ENCODE measurements at places on chromosomes 5 and 9.

GRCh38 chr9:84815554-84815953, 146.0 kb downstream of the NTRK2 start:
- DNase-seq, result no peak

- peak; percentile 55 for DNase-seq
These were observed at the start of gene ADAM19 for GRCh38 chr5:157575381-157576020. Gene ADAM19 (minus strand): TSS chr5:157575775. CDS start chr5:157575696, 79 bp downstream.

DNA sequence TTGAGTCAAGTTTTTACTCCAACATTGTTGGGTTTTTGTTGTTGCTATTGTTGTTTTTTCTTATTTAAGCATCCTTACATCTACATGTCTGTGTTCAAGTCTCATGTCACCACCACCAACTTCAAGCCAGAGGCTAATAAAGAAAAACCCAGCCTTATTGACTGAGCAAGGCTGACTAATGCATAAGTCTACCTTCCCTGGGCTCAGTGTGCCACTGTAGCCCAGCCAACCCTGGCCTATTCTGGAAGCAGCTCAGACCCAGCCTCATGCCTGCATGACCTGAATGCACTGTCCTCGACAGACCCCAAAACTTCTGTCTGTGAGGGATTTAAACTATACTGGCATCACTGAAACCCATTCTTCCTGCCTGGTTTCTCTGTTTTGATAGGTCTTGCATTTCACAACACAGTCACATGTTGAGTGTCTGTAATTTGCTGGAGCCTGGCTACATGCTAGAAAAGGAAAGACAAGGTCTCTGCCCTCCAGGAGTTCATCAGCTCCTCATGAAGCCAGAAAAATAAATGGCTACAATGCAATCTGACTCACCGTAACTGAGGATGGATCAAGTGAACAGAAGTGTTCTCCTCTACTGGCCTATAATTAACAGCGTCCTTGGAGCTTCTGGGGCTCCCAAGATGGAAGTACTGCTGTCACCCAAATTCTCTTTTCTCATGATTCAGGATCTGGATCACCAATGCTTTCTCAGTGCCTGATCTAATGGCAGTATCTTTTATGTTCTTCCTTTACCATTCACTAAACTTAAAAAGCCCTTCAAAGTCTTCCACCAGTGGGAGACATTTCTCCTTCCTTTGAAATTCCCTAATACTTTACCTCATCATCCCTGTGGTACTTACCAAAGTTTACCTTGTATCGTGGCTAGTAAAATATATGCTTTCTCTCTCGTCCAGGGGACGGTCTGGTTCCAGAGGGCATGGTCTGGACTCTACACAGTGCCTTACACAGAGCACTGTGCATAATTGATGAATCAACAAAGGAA, 103.9 kb upstream of the IFNE start:
- DNase-seq, result no peak

DNA sequence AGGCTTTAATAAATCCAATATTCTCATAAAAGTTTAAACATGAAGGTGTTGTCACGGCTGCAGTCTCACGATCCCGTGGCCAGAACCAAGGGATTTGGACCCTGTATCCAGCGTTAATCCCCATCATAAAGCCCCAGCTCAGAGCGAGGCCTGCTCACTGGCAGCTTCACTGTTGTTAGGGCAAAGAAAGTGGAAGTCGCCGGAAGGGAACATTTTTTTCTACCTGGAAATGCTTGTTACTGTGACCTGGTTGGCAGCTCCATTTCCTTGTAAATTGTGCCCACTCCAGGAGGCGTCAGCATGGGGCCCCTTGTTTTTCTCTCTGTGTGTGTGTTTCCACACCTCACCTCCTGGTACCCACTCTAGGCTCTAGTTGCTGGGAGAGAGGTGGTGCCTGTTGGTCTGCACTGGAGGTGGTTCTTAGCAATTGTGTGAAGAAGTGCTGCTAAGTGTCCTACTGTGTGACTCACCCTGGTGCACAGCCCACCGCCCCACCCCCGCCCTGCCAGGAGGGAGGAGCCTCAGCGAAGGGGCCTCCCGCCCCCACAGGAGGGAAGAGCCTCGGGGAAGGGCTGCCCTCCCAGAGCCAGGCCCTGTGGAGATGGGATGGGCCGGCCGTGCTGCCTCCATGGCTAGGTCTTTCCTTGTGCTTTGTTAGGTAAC, 105.1 kb downstream of the EHMT1 start:
- no peak for DNase-seq

DNA sequence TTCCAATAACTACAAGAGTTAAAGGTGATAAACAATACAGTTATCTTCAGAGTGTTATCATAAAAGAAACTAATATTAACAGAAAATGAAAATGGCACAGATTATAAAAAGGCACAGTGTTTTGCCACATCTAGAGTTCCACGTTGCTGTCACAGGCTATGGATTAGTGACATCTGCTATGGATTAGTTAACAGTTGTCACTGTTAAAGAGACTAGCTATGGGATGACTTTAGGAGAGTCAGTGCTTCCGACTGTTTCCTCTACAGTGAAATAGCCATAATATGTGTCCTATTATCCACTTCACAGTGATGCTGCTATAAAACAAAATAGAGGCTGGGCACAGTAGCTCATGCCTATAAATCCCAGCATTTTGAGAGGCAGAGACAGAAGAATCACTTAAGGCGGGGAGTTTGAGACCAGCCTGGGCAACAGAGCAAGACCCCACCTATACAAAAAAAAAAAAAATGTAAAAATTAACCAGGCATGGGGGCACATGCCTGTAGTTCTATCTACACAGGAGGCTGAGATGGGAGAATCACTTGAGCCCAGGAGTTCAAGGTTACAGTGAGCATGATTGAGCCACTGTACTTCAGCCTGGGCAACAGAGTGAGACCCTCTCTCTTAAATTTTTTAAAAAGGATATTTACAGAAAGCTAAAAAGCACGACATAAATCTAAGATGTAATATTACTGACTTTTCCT, 19.7 kb downstream of the MAPKAP1 start:
- no peak for DNase-seq

- no peak for DNase-seq
These were observed 1.4 kb downstream of the ERGIC1 start for GRCh38 chr5:172835290-172835993.

- DNase-seq, result no peak
These were observed 174.2 kb downstream of the TMEM161B start for GRCh38 chr5:88094403-88094802.

DNA sequence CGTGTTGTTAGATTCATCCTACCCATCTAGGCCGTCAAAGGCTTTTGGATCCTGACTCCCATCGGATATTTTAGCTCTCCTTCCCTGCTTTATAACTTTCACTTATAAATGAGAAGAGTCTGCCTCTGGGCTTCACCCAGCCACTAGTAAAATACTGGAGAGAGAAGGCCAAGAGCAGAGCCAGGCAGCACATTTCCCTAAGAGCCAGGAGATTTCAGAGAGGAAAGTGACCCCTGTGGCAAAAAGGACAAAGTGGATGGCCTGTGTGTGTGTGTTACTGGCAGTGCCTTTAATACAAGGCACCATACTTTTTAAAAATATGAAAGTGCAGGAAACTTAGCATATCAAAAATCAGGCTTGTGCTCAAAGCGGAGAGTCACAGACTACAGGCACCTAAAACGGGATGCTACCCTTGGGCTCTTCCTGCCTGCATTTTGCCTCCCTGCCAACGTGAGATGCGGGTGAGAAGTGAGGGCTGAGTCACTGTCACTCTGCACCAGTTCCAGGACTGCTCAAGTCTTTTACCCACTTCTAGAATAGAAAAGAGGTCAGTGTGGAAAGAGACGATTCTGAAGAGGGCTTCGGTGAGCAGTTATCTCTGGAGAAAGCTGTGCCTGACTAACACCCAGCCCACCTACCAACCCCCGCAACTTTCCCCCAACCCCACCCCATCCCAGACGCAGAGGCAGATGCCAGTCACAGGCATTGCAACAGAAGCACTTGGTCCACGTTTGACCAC, 15.9 kb downstream of the NFIL3 start:
- DNase-seq, result no peak

GRCh38 chr5:109762821-109763220, 73.1 kb downstream of the MAN2A1 start:
- DNase-seq, result no peak

DNA sequence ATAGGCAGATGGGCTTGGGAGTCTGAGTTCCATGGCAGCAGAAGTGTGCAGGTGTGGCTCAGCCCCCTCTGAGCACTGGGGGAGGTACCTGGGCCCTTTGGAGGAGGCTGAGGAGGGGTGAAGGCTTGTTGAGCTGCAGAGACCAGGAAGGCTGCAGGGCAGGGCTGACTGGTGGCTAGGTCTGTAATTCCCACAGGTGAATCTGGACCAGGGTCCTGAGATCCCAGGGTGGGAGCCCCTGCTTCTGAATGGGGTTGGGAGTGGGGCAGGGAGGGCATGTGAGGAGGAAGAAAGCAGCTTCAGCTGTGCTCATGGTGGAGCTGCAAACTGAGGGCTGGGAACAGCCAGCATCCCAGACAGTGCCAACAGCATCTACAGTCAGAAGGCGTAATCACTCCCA, 111.1 kb downstream of the CACNA1B start:
- DNase-seq, result no peak

DNA sequence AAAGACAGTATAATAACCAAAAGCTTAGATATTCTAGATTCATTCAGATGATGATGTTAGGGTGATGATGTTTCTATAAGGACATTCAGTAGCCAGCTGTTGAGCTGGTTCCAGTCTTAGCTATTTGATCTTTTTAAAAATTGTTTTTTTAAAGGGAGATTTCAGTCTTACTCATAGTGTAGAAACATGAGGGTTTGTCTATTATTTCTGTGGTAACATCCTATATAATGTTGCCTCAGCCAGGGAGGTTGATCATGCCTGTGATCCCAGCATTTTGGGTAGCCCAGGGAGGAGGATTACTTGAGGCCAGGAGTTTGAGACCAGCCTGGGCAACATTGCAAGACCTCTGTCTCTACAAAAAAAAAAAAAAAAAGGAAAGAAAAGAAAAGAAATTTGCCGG, 167.8 kb downstream of the DOCK2 start:
- DNase-seq, result peak; percentile 20

- DNase-seq, result no peak
These were observed 3.5 kb downstream of the CSF1R start for GRCh38 chr5:150082889-150083288.

GRCh38 chr9:130793589-130793988, 41.5 kb upstream of the ABL1 start:
- DNase-seq, result no peak

- no peak for DNase-seq
These were observed 32.7 kb upstream of the ARAP3 start for GRCh38 chr5:141714542-141715310.

GRCh38 chr9:82010711-82011110, 22.1 kb downstream of the SPATA31D1 start:
- DNase-seq, result no peak

Data from stimulated activated naive CD8-positive, alpha-beta T cell treated with anti-CD3 and anti-CD28 coated beads, Interleukin-15, amount 100 ng/mL, for 72 hours (primary cell).